Breast epithelium (tissue), 4 donors: ENCODE measurements at places on chromosomes 13 and 19. TPM values are rescaled to one million over a fixed set of nuclear protein-coding genes. Genes with fewer than 3 reads are reported as not detected.

CEACAM6 gene
- total RNA-seq: 1.0 TPM

C1QTNF9 gene
- total RNA-seq: not detected

- H3K36me3 ChIP-seq: no peaks in the 10 kb centered on the region
- no peaks in the 10 kb centered on the region for H3K27me3 ChIP-seq
- no peak overlapping the region for H3K27ac ChIP-seq
- H3K4me3 ChIP-seq: no peak overlapping the region
These were observed 385.8 kb downstream of the KCNRG start for GRCh38 chr13:50401049-50401505.

GRCh38 chr19:29781386-29782259 lies 30.2 kb upstream of the CCNE1 start:
- no peak overlapping the region for H3K27ac ChIP-seq
- no peaks in the 10 kb centered on the region for H3K4me1 ChIP-seq
- no peaks in the 10 kb centered on the region for H3K36me3 ChIP-seq
- peaks cover 8% of the 10 kb centered on the region for H3K27me3 ChIP-seq
- no peak overlapping the region for H3K4me3 ChIP-seq

DNA sequence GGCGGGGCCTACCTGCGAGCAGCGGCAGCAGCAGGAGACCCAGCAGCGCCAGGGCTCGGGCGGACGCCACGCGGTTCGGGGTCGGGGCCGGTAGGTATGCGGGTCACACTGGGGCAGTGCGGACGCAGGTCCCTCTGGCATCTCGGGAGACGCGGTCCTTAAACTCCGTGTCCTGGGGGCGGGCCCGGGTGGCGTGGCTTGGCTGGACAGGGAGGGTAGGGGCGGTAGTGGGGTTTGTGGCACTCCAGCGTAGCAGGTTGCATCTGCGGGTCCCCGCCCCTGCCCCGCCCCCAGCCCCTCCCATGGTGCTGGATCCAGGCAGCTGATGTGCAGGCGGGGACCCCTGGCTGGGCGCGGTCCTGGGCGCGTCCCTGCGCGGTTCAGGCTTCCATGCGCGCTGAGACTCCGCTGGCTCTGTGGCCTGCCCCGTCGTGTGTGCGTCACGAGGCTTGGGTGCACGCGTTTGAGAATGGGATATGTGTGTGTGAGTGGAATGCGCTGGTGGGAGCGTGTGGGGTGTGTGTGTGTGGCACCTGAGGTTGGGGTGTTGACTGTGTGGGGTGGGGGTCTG lies 96.1 kb downstream of the WTIP start:
- H3K27me3 ChIP-seq: no peaks in the 10 kb centered on the region
- H3K36me3 ChIP-seq: no peaks in the 10 kb centered on the region
- H3K4me3 ChIP-seq: no peak overlapping the region
- no peaks in the 10 kb centered on the region for H3K4me1 ChIP-seq
- H3K27ac ChIP-seq: no peak overlapping the region
